SW 1271 (cell line): ENCODE measurements at places on chromosomes 12 and 14.
A peak's percentile ranks its signal among the peaks of the same experiment; 100 is the strongest.

GRCh38 chr14:67537736-67538135, 4.6 kb downstream of the PLEKHH1 start:
- no peak for DNase-seq

DNA sequence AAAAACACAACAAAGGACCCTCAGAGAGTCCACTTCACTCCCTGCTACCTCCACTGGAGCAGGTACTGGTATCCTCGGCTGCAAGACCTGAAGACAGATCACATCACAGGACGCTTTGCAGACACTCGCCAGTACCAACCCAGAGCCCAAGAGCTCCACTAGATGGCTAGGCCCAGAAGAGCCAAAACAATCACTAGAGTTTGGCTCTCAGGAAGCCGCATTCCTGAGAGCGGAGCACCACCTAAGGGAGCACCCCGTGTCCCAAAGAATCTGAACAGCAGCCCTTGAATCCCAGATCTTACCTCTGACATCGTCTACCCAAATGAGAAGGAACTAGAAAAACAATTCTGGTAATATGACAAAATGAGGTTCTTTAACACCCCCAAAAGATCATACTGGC, 399.8 kb downstream of the RAD51B start:
- no peak for DNase-seq

DNA sequence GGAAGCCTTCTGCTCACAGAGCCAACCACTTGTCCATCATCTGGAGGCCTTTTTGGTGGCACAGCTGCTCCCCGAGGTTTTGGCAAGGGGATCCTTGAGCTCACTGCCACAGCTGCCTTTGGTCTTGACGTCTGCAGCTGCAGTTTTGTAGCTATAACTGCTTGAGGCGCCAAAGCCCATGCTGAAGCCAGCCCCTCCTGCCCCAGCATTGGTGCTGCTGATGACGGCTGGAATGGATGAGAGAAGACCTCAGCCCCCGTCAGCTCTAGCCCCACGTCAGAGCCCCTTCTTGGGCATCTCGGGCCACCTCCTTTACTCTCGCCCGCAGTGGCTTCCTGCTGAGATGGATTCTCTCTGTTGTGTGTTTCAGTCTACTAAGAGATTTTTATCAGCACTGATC, 12.3 kb upstream of the KRT74 start:
- DNase-seq = no peak

- no peak for DNase-seq
These were observed 100.4 kb downstream of the EFCAB11 start for GRCh38 chr14:89853936-89854693.

DNA sequence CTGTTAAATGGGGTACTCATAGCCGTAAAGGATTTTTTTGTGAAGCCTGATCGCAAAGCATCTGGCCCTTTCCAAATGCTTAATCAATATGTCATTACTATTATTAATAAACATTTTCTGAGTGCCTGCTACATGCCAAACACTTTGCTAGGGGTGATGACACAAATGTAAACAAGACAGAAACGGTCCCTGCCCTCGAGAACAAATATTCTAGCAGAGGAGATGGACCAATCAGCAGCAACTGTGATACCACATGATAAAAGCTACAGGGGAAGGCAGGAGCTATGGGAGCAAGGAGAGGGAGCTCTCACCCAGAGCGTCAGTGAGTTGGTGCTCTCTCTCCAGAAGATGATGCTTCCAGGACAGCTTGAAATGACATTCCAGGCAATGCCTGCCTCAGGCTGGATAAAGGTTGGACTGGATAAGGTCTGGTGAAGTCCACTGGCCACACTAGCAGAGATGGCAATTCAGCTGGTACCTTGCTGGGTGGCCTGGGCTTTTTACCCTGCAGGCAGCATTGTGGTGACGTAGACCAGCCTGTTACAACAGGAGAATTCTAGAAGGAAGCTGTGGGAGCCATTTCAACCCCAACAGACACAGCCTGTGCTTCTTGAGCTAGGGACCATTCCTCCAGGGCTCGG, 41.1 kb downstream of the ERH start:
- no peak for DNase-seq

DNA sequence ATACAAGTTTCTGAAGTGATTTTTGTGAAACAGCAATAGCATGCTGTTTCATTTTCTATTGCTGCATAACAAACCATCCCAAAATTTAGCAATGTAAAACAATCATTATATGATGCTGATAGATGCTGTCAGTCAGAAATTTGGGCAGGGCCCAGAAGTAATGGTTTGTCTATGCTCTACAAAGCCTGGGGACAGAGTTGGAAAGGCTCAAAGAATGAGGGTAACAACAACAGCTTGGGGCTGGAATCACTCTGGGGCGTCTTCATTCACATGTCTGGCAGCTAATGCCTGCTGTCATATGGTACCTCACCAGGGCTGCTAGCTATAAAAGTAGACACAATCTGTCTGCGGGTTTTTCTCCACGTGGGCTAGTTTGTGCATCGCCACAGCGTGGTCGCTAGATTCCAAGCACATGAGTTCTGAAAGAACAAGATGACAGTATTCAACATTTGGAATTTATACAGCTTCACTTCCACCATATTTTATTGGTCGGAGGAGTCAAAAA, 176.5 kb downstream of the BMP4 start:
- no peak for DNase-seq

DNA sequence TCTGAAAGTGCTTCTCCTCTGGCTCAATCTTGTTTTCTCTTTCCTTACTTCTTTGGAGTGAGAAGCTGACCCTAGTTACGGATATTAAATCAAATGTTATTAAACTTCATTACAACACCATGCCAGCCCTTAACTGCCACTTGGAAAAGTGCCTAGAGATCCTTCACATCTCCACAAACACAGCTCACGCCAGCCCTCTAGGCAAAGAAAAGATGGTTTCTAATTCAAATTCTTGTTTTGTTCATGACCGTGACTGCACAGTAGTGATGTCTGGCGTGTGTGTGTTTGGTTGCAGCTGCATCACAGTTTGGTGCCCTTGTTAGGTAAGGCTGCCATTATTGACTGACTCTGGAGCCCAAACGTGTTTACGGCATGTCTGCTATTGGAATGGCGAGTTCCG, 113.0 kb downstream of the BEGAIN start:
- DNase-seq = no peak

DNA sequence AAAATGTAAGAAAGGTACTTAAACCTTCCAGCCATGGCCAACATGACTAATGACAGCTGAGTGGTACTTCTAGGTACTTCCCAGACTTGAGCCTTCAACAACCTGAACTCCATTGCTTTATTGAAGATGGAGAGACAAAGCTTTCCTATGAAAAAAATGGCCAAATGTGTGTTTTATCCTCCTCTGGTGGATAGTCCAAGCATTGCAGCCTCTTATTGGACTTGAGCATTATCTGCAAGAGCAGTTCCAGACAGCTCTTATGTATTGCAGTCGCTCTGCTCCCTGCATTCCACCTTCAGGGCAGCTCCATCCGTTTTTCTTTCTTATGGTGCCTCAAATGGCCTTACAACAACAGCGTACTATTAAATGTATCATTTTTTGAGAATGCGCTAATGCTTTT, 588.2 kb downstream of the NRXN3 start:
- DNase-seq = peak; percentile 52

GRCh38 chr14:102993523-102993922, 63.8 kb downstream of the CDC42BPB start:
- no peak for DNase-seq

GRCh38 chr14:51023964-51024363, 70.9 kb downstream of the TRIM9 start:
- no peak for DNase-seq

DNA sequence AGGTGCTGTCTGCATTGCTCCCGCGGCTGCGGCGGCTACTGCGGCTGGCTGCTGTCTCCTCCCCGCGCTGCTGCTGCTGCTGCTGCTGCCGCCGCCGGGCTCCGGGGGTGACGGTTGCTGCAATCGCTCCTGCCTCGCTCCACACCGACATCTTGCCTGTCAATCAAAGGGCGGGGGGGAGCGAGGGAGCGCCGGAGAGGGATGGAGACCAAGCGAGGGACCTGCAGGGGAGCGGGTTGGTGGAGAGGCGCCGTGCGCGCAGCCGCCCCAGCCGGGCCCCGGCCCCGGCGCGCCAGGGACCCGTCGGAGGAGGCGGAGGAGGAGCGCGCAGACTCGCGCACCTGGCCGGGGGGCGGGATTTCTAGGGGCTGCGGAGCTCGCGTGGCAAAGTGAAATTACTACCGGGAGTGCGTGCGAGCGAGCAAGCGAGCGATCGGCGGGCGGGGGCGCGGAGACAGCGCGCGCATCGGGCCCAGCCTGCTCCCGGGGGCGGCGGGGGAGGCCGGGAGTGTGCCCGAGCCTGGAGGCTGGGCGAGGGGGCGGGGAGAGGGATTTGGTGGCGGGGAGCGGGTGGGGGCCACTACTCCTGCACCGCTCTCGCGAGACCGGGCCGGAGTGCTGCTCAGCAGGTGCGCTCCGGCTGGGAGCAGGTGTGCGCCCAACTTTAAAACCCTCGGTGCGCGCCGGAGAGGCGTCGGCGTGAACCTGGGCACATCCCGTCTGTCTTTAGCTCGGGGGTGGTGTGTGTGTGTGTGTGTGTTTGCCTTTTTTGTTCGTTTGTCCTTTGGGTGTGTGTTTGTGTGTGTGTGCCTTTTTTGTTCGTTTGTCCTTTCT, at the start of gene KSR2:
Gene KSR2 (minus strand): TSS at position 165 of the 834 bp plus-strand sequence. CDS start 735 bp downstream, outside the sequence.
- no peak for DNase-seq

DNA sequence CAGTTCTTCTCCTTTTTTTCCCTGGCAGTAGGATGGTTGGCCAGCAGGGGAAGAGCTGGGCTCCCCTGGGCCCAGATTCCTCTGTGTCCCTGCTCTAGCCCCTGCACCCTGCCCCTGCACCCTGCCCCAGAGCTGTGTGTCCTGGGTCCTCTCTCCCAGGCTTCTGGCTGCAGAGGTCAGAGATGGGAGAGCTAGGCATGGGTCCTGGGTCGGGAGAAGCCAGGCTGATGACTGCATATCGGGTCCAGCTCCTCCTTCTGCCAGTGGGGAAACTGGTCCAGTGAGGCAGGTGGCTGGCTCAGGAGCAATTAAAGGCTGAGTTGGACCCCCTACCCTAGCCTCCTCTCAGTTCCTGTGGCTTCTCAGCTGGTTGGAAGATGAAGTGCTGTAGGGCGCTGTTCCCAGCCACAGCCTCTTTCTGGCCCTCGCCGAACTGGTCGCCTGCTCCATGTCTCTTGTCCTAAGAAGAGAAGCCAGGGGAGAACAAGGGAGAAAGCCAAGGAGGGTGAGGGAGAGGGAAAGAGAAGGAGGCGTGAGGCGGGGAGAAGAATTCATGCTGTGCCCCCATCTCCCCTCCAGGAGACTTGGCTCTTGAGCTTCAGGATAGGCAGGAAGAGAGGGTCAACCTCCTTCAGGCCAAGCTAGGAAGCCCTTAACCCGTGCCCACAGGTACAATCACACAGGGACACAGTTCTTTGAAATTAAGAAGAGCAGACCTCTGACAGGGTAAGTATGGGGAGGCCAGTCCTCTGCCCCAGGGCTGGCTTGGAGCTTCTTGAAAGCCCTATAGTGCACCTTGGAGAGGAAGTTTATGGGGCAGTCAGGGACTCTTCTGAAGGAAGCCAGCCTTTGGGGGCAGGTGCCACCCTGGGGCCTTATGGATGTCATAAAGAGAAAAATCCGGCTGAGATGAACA, 9.5 kb downstream of the VASH1 start:
- no peak for DNase-seq

DNA sequence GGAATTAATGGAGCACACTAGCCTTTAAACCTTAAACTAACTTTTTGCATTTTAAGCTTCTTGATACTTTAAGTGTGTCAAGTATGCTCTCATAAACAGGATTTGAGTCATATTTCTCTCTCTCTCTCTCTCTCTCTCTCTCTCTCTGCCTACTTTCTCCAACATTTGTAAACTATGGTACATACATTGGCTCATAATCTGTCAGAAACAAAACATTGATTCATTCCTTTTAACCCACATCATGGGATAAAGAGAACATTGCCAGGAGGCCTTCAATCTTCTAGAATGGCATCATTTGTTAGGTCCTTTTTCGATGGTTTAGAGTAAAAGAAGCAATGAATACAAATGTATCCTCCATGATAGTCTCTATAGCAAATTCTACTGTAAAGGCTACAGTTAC, 81.6 kb upstream of the RERGL start:
- DNase-seq = no peak

GRCh38 chr14:61537563-61538463, 157.5 kb upstream of the HIF1A start:
- DNase-seq = peak; percentile 30

- DNase-seq = no peak
These were observed 39.8 kb downstream of the DIO3 start for GRCh38 chr14:101600891-101601605.

GRCh38 chr14:31090883-31091764, 64.9 kb upstream of the STRN3 start:
- DNase-seq = no peak

DNA sequence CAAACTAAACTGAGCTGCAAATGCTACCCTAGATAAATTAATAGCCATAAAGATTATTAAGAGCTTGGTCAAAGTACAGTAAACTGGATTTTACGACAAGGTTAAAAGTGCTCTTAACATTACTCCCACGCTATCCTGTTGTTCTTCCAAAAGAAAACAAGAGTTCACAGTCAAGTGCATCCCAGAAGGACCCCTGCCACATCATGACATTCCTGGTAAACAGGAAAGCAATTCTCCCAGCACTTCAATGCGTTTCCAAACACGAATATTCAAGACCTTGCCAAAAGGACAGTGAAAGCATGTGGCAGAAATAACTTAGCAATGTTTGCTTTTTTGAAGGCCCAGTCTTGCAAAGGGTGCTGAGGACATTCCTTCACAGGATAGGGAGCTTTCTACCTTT, 11.2 kb downstream of the SPRING1 start:
- DNase-seq = no peak

GRCh38 chr12:77372026-77372425, 306.7 kb upstream of the E2F7 start:
- DNase-seq = no peak

DNA sequence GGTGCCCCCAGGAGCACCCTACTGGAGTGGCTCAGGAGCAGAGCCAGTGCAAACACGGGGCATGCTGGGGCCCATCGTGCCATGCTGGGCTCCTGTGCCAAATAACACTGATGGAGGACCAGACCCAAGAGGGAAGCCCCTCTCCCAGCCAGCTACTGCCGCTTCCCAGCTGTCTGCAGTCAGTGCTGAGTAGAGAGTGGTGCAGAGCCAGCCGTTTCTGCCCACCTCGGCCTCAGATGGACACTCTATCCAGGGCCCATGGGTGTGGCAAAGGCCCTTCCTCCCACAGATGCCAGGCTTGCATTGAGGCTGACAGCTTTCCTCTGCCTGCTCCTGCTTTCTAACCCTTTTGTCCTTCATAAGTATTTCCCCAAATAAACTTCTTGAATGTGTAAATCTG, 13.2 kb downstream of the CLBA1 start:
- no peak for DNase-seq

- DNase-seq = no peak
These were observed 49.3 kb downstream of the ACTN1 start for GRCh38 chr14:68929623-68930307.

- DNase-seq = no peak
These were observed 137.0 kb downstream of the SLC25A21 start for GRCh38 chr14:37035401-37035800.

GRCh38 chr14:67167420-67168109, 21.7 kb upstream of the GARIN2 start:
- peak; percentile 53 for DNase-seq
